ENCODE measurements at places on chromosomes 2 and 18.

DNA sequence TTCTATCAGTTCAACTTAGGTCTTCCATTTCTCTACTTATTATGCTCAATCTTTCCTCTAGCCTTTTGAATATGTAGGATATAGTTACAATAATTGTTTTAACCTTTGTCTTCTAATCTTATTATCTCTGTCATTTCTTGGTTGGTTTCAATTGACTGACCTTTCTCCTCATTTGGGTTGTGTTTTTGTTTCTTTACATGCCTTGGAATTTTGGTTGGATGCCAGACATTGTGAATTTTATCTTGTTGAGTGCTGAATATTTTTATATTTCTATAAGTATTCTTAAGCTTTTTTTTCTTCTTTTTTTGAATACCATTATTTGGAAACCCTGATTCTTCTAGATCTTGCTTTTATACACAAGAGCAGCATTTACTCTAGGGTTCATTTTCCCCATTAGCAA lies 30.7 kb upstream of the TMEM247 start:
- DNase-seq, result peak; percentile 30

DNA sequence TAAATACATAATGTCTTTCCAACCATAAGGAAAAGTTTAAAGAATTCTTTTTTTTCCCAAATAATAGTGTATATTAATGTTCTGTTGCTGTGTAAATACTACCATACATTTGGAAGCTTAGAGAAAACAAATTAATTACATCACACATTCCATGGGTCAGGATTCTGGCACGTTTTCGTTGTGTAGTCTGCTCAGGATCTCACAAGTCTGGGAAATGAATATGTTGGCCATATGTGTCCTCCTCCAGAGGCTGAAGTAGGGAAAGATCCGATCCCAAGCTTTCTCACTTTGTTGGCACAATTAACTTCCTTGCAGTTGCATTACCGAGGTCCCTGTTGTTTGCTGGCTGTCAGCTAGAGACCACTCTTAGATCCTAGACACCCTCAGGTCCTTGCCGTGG lies 83.9 kb downstream of the RPRM start:
- peak; percentile 17 for DNase-seq

DNA sequence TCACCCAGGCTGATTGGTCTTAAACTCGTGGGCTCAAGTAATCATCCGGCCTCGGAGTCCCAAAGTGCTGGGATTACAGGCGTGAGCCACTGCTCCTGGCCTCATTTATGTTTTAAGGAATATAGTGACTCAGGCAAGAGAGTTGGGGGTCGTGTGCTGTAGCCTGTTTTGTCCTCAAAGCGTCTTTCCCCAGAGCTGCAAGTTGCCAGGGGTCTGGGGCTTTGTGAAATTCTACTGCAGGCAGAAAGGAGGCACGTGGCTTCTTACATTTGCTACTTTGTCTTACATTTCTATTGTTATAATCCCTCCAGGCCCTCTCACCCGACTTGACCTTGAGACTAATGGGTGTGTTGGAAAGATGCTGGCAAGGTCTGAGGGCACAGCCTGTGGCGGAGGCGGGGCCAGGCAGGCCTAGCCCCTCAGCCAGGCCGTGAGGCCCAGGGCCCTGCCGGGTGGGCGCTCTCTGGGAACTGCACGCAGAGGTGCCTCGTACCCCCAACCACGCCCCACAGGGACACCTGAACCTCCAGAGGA lies 85.8 kb upstream of the NDUFV2 start:
- DNase-seq, result peak; percentile 50

GRCh38 chr2:75525434-75526310 lies 35.1 kb downstream of the EVA1A start:
- DNase-seq, result peak; percentile 30

- peak; percentile 70 for DNase-seq
Measured at GRCh38 chr2:163800951-163801381, 65.2 kb upstream of the FIGN start.

GRCh38 chr2:37920570-37920969 lies 4.5 kb upstream of the RMDN2 start:
- DNase-seq, result peak; percentile 88

- no peak for DNase-seq
Measured at GRCh38 chr2:52775674-52776073, 991.9 kb upstream of the CHAC2 start.

DNA sequence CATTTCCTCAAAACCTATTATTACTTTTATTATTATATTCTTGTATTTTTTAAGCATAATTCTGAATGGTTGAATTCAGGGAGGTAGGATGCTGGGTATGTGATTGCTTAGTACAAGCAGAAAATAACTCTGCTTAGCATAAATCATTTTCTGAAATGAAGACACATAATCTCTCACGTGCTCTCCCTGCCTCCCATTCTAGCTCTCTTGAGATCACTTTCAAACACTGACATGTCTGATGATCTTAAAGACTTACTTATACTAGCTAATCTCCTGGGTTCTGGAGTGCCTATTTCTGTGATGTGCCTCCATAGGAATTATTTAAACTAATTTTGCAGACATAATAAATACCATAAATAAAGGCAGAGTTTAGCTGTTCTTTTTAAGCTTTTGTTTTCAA lies 1136.0 kb downstream of the SUCLG1 start:
- DNase-seq, result no peak

DNA sequence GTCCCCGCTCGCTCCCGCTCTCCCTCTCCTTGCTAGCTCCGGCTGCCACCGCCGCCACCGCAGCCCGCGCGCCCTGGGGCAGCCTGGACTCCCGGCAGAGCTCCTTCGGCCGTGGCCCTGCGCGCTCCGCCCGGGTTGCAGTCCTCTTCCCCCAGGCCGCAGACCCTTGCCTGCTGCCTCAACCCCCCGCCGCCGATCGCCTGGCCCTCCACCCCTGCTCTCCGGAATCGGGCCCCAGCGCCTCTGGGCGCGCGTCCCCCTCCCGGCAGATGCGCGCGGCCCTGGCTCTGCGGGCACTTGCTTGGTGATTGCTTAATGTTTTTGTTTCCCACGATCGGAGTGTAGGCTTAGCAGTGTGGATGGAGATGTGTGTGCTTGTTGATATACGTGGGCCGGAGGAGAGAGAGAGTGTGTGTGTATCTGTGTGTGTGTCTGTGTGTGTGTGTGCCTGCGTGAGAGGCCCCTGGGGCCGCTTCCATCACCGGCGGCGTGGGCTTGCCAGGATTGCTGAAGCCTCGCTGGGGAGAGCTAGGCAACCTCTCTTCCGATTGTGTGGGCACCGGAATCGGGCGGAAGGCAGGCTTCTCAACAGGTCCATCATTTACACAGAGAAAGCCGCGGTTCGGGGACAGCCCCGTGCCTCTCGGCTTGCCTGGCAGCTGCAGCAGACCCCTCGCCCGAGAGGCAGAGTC lies 877 bp downstream of the INHBB start:
- no peak for DNase-seq

GRCh38 chr2:157245144-157245840 lies 12.2 kb upstream of the GALNT5 start:
- DNase-seq, result no peak

DNA sequence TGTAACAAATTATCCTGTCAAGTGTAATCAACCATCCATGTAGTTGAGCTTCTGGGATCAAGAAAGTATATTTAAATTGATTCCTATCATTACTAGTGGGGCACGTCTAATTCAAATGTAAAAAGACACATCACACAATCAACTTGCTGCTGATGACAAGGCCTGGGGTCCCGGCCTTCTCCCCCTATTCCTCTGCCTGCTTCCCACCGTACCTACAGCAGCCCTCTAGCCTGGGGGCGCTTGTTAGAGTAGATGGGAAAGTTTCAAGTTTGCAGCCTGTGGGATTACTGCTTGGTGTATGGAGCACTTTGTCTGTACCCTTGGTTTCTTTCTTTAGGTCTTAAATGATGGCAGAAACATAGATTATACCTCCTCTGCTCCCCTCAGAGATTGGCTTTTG lies 333.3 kb upstream of the KYNU start:
- no peak for DNase-seq

DNA sequence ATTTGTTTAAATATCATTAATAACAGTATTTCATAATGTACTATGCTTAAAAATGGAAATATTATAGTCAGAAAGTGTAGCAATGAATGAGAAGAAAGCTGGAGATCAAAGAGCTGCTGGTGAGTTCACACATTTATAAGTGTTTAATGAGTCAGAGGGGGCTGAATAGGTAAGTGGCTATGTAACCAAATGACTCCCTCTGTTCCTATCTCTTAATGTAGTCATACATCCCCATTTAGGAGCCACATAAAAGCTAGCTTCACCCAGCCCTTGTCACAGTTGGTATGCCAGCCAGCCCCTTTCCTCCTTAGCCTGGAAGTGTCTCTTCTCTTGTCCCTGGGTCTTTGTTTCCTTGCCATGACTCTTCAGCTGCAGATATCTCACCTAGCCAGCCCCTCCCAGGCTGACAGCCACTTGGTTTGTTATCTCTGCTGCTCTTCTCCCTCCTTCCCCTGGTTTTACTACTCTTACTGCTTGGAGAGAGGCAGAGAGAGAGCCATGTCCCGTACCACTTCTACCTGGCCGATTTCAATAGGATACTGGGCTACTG lies 438.6 kb upstream of the HNMT start:
- DNase-seq, result no peak

DNA sequence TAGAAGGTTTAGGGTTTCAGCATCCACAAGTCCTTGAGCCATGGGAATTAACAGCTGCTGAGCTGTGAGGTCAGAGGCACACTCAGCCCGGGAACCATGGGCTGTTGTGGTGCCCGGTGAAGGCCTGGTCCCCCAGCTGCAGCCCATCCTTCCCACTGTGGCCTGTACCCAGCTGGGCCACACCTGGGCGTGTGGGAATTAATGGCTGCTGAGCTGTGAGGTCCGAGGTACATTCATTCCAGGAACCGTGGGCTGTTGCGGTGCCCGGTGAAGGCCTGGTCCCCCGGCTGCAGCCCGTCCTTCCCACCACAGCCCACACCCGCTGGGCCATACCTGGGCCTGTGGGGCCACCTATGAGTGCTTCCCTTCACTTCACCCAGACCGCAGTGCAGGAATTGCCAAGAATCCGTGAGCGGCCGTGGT lies 25.2 kb downstream of the TMEM18 start:
- DNase-seq, result no peak

- peak; percentile 80 for DNase-seq
Measured at GRCh38 chr2:121699421-121700333, 37.0 kb downstream of the NIFK start.

DNA sequence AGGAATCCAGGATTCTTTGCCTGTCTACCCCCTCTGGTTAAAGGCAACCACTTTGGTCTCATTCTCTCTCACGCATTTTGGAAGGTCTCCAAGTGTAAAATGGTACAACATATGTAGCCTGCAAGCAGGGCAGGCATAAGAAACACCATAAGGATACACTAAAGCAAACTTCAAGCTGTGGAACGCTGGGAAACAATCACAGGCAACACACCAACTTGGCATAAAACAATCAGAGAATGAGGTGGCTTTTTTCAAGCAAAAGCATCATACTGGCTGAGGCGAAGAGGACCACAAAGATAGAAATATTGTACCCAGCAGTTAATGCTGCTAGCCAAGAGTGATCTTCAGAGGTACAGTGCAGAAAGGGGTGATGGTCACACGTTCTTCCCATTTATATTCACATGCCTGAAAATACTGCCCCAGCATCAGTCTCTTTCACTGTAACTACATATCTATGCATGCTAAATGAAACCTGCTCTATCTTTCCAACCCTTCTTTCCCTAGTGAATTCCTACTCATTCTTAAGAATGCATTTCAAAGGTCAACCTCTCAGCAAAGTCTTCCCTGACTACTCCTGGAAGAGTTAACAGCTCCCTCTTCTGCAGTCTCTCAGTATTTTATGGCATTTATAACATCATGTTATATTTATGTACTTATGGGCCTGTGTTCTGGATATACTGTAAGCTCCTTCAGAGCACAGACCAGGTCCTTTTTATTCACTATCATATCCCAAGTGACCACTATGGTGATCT lies 71.9 kb upstream of the GALNT5 start:
- peak; percentile 60 for DNase-seq

GRCh38 chr2:135903650-135904049 lies 27.4 kb upstream of the MCM6 start:
- no peak for DNase-seq

- DNase-seq, result no peak
Measured at GRCh38 chr2:68417926-68418325, 49.2 kb downstream of the FBXO48 start.

- DNase-seq, result no peak
Measured at GRCh38 chr2:152359573-152360363, 24.8 kb downstream of the FMNL2 start.

GRCh38 chr18:6719910-6720683 lies 9.4 kb upstream of the ARHGAP28 start:
- DNase-seq, result peak; percentile 50

DNA sequence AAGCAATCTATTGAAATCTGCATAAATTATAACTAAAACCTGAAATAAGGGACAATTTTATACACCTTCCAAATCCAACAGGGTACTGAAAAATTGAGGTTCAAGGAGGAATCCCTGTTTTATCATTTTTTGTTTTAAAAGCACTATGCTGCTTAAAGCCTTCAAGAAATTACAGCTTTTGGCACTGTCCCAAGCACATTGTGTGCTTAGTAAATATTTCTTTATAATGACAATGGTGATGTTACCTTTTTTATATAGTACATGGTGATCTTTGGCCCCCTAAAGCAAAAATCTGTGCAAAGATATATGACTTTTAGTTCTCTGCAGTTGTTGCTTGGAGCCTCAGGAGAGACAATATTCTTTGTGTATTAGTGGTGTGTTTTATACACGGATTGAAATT lies 71.6 kb upstream of the EFEMP1 start:
- DNase-seq, result no peak

GRCh38 chr2:58055033-58055786 lies 8.6 kb downstream of the VRK2 start:
- no peak for DNase-seq

GRCh38 chr2:8296306-8296705 lies 385.6 kb upstream of the ID2 start:
- no peak for DNase-seq

DNA sequence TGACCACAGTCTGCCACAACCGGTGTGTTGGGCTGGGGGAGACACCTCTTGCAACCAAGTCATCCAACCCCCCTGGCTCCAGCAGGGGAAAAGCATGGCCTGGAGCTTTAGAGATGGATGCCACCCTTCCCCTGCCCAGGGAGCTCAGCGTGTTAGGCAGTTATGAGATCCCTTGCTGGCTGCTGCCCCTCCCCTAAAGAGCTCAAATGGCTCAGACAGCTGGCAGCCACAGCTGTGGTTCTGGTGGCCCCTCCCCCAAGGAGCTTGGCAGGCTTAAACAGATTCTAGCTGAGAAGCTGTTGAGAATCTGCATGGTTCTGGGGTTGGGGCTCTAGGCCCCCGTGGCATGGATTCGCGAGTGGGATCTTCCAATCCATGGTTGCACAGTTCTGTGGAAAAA lies 64.7 kb downstream of the TEX51 start:
- DNase-seq, result no peak

DNA sequence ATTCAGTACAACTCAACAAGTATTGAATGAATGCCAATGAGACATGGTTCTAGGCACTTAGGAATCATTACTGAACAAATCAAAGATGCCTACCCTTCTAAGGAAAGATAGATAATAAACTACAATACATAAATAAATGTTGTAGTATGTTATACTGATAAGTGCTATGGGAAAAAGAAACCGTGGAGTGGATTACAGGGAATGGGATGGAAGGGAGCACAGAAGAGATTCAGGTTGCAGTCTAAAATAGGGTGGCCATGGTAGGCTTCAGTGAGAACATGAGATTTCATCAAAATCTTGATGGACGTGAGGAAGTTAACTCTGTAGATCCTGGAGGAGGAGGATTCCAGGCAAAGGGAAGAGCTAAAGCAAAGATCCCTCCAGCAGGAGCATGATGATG lies 17.9 kb upstream of the CREB1 start:
- DNase-seq, result peak; percentile 51

GRCh38 chr2:5959836-5960820 lies 267.9 kb downstream of the SOX11 start:
- DNase-seq, result peak; percentile 38
